ENCODE measurements at places on chromosomes 13 and 19. TPM values are rescaled to one million over a fixed set of nuclear protein-coding genes. Genes with fewer than 3 reads are reported as not detected.

LILRA1 gene
- not detected for total RNA-seq

NANOS2 gene
- total RNA-seq, result not detected

RFXAP gene
- total RNA-seq, result 1.7 TPM

ZNF728 gene
- total RNA-seq, result 0.10 TPM

GPC5 gene
- total RNA-seq, result 1.5 TPM

LRRC25 gene
- total RNA-seq, result 0.35 TPM

MBD3L5 gene
- total RNA-seq, result not detected

Measured in H4 (cell line).